ENCODE measurements at places on chromosomes 5 and 9. TPM values are rescaled to one million over a fixed set of nuclear protein-coding genes. Genes with fewer than 3 reads are reported as not detected.

ANKS6 gene
- 20.5 TPM for total RNA-seq

SEMA6A gene
- total RNA-seq: 0.11 TPM

INSL6 gene
- total RNA-seq: not detected

HK3 gene
- total RNA-seq: not detected

SLC6A7 gene
- 0.03 TPM for total RNA-seq

ELOVL7 gene
- total RNA-seq: 4.4 TPM

SPINK7 gene
- total RNA-seq: not detected

UBE2QL1 gene
- total RNA-seq: not detected

ANGPTL2 gene
- 5.0 TPM for total RNA-seq

P4HA2 gene
- total RNA-seq: 19.6 TPM

RALGPS1 gene
- 2.4 TPM for total RNA-seq

Measured in HT1080 (cell line).